ENCODE measurements at places on chromosomes 13 and 19.

- DNase-seq, result no peak
These were observed 14.7 kb downstream of the ZNF441 start for GRCh38 chr19:11781295-11782057.

GRCh38 chr19:55580628-55581144 lies at the start of gene ZNF579:
Gene ZNF579, minus strand, starts transcription at chr19:55580848. Its CDS starts 1,209 bp downstream, at chr19:55579639.
- no peak for DNase-seq

- DNase-seq, result no peak
These were observed 90.1 kb downstream of the PCDH9 start for GRCh38 chr13:67140006-67140405.

- DNase-seq, result no peak
These were observed 2.9 kb downstream of the CLPTM1 start for GRCh38 chr19:44958090-44958489.

GRCh38 chr13:51894239-51894638 lies 32.5 kb downstream of the CCDC70 start:
- DNase-seq, result no peak

DNA sequence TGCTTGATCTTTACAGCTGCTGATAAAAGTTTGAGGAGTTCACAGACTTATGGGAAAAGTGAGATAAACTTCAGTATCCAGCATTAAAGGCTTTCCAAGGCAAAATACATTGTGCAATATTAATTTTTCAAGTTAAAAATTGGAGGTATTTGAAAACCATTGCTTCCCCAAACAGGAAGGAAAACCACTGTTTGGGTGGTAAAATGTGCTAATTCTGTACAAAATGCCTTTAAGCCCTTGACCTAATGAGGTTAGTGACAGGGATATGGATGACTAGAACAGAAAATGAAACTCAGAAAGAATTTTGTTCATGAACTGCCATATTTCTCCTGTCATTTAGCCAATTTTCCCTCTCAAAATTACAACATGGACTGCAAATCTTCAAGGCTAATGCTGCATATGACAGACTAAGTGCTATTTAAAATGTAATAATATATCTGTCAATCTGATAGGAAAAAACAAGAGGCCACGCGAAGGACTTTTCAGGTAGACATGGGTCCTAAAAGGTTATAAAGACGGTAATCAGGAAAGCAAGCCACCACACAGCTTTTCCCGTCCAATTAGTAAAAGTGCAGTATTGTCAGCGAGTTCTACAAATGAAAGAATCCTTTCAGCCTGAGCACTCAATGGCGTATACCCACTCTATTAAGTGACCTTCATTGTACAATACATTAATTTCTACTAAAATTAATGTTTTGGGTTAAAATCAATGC lies 212.8 kb downstream of the ENOX1 start:
- DNase-seq, result no peak

GRCh38 chr19:19551853-19552192 lies 13.8 kb downstream of the CILP2 start:
- no peak for DNase-seq

DNA sequence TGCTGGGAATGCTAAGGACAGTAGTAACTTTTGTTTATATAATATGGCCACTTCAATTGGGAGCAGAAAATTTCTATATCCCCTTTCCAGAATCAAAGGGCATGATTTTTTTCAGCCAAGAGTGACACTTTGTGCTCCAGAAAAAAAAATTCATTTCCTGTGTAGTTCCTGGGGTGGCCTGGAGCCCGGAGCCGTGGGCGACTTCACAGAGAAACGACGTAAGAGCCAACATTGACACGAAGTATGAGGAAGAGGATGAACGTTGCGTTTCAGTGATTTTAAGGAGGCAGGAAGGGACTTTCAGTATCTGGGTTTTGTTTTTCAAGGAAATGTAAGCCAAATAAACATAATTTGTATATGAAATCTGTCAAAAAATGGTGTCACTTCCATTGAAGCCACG lies 187.6 kb downstream of the STK24 start:
- DNase-seq, result no peak

DNA sequence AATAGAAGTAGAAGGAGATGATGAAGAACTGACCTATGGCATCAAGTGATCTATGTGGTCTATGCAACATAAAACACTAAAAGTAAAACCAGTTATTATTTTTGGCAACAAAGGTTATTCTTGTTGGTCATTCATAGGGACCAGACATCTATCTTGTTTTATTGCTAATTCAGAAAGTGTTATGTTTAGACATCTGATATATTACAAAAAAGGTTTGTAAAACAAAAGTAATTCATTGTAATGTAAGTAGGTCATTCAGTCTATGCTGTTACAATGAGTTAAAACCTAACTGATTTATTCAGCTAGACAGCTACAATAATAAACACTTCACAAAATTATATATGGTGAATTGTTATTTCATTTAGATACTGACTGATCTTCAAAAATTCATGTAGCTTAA lies 461.9 kb downstream of the PCDH17 start:
- DNase-seq, result no peak

- no peak for DNase-seq
These were observed 4.6 kb upstream of the FFAR3 start for GRCh38 chr19:35353635-35354034.

- DNase-seq, result peak; percentile 28
These were observed 2009.5 kb upstream of the PCDH20 start for GRCh38 chr13:63425131-63425530.

Data from BJ (cell line).